ENCODE measurements at places on chromosomes 6 and 20. TPM values are rescaled to one million over a fixed set of nuclear protein-coding genes. Genes with fewer than 3 reads are reported as not detected.

Gene OR2B6
- total RNA-seq = not detected

Gene RAET1L
- not detected for total RNA-seq

Gene ELMO2
- total RNA-seq = 84.9 TPM

Gene CTCFL
- 0.27 TPM for total RNA-seq

Gene MATN4
- total RNA-seq = 0.22 TPM

Gene HLA-DQB2
- 13.6 TPM for total RNA-seq

Gene IL20RA
- 3.3 TPM for total RNA-seq

Gene THBD
- 25.3 TPM for total RNA-seq

Data from sciatic nerve (tissue), 2 donors.